ENCODE measurements at places on chromosomes 3 and 15.
A peak's percentile ranks its signal among the peaks of the same experiment; 100 is the strongest.

DNA sequence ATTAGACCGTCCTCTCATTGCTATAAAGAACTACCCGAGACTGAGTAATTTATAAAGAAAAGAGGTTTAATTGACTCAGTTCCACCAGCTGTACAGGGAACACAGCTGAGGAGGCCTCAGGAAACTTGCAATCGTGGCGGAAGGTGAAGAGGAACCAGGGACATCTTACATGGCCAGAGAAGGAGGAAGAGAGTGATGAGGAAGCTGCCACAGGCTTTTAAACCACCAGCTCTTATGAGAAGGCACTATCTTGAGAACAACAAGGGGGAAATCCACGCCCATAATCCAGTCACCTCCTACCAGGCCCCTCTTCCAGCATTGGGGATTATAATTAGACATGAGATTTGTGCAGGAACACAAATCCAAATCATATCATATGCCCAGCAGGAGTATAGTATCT lies 138.5 kb downstream of the ALCAM start:
- no peak for DNase-seq

DNA sequence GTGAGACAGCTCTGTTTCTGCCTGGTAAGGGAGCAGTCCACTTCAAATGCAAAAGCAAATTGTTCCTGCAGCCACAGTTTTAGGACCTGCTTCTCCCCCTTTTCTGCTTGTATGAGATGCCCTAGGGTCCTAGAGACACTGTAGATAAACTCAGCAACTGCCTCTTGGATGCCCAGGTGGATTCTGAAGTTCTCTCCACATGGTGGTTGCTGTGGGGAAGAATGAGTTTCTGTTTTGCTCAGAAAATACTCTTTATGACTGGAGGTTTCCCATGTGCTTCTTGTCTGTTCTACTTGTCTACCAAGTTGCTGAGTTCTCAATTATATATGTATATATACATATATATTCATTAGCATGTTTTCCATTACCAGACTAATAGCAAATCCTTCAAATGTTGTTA lies 5.6 kb upstream of the ZNF80 start:
- no peak for DNase-seq

GRCh38 chr3:147943265-147943945 lies 534.2 kb downstream of the ZIC1 start:
- peak; percentile 96 for DNase-seq

DNA sequence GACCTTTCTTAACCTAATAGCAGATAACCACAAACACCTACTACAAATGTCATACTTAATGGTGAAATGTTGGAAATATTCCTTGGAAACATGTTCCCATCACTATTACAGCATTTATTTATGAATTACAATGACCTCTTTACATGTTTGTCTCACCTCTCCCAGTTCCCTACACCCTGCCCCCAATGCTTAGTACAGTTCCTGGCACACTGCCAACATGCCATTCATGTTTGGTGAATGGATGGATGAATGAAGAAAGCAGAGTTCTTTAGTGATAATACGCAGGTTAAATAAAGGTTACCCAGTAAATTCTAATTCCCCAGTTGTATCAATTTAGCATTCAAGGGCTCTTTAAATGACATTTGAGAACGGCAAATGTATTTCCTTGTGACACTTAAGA lies 259.9 kb upstream of the ATP11B start:
- DNase-seq: no peak

GRCh38 chr3:168806871-168807270 lies 711.1 kb upstream of the GOLIM4 start:
- peak; percentile 12 for DNase-seq

- no peak for DNase-seq
These were observed 7.8 kb downstream of the DCBLD2 start for GRCh38 chr3:98893740-98894139.

DNA sequence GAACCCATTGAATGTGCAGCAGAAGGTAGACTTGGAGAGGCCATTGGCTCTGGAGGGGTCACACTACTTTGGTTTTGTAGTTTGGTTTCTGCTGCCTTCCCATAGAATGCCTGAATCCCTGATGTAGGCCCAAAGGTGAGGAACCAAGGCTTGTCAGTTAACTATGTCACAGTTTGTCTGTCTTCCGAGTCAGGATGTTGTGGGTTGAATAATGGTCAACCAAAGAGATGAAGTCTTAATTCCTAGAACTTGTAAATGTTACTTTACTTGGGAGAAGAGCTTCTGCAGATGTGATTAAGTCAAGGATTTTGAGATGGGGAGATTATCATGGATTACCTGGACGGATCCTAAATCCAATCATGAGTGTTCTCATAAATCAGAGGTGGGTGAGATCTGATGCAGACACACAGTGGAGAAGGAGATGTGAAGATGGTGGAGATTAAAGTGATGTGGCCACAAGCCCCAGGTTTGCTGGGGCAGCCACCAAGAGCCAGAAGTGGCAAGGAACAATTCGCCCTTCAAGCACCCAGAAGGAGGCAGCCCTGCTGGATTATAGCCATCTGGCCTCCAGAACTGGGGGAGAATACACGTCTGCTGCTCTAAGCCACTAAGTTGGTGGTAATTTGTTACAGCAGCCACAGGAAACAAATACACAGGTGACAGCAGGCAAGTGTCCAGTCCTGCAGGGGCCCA lies 2.3 kb upstream of the CCR8 start:
- no peak for DNase-seq

- no peak for DNase-seq
These were observed 65.6 kb upstream of the CADM2 start for GRCh38 chr3:84893211-84893610.

DNA sequence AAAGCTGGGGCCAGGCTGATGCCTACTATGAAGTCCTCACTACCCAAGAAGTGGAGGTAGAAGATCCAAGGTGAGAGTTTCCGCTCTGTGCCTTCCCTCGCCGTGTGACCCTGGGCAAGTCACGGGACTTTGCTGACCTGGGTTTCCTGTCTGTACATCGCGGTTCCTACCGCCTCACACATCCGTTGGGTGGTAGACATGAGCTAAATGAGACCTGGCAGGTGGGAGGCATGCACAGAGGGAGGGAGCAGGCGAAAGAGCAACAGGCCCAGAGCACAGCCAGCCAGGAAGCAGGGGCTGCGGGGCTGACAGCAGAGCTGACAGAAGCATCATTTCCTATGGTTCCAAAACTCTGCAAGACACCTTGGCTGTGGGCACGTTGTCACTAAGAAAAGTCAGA lies 157.3 kb upstream of the BHLHE40 start:
- no peak for DNase-seq

GRCh38 chr15:96312641-96313335 lies 17.7 kb upstream of the NR2F2 start:
- DNase-seq: no peak

DNA sequence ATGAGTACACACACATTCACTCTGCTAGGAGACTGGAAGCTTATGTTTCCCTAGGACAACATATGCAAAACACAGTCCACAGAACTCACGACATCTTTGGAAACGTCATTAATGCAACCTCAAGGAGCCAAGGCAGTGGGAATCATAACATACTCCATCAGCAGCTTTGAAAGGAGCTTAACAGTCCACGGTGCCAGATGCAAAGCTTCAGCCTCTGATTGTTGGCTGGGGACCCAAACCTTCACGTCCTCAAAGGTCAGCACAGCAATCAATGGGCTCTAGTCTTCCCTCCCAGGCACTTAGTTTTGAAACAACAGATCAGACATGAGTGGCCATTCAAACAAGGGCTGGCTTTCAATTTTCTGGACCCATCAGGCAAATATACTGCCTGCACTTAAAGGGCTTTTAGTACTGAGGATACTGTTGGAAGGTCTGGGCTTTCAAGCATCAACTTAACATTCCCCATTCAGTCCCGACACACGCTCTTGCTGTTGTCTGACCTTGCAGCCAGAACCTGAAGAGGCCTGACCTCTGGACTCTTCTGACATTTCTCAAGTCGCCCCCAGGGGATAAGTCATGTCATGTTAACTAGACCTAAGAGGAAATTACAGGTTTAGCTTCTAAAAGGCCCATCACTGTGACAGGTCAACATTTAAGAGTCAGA lies 223.0 kb downstream of the PDZRN3 start:
- no peak for DNase-seq

DNA sequence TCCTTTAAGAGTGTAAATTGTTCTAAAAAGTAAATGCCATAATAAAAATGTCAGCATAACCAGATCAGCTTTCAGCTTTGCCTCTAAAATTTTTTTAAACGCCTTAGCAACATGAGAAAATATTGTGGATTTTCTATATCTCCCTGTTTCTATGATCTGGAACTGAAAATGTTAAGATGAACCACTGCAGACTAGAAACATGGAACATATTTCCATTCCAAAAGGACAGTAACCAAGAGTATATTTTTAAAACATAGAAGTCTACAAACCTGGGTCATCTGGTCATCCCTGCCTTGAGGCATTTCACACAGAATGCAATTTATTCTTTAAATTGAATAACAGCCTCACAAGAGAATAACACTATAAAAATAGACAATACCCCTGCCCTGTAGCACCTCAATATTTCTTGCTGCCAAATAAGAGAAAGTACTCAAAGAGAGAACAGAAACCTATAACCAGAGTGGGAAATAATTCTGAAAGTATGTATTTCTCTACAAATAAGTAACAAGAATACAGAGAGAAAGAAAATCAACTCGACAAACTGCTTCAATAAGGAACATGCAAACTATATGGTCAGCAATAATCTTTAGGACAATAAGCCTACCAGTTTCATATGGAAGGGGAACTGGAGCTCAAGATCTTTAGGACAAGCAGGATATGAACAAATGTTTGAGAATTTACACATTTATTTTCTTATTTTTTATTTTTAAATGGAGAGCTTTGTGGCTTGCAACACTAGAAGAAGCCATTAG lies 949.0 kb downstream of the EPHA3 start:
- no peak for DNase-seq

DNA sequence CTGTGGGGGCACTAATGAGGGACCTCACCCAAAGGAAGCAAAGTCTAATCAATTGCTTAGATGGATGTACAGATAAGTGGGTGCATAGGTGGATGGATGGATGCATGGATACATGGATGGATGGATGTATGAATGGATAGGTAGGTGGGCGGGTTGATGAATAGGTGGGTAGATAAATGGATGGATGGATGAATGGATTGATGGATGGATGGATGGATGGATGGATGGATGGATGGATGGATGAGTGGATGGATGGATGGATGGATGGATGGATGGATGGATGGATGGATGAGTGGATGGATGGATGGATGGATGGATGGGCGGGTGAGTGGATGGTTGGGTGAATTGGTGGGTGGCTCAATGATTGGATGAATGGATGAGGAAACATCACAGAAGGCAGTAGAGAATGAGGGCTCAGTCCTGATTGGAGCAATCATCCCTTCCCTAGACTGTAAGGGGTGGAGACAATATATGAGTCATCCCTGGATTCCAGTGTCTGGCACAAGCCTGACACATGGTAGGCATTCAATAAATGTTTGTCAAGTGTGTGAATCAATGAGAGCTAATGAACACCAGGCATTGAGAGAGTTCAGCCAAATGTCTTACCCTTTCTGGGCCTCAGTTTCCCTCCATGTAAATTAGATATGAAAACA lies 40.4 kb upstream of the PXYLP1 start:
- peak; percentile 42 for DNase-seq

DNA sequence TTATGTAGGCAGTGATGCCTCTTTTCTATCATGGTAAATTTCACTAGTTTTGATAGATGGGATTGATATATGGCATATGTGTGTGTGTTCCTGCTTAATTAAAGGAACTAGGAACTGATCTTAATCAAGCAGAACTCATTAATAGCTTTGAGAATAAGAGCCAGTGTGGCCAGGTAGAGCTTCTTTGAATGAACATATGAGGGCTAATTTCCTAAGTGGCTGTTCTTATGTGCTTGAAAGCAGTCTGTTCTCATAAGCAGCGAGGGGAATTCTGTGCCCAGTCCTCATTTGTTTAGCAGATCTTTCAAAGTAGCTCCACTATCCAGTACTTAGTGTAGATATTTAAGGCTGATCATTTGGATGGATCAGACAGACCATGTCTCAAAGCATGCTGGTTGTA lies 164.2 kb downstream of the GABRG3 start:
- DNase-seq: no peak

DNA sequence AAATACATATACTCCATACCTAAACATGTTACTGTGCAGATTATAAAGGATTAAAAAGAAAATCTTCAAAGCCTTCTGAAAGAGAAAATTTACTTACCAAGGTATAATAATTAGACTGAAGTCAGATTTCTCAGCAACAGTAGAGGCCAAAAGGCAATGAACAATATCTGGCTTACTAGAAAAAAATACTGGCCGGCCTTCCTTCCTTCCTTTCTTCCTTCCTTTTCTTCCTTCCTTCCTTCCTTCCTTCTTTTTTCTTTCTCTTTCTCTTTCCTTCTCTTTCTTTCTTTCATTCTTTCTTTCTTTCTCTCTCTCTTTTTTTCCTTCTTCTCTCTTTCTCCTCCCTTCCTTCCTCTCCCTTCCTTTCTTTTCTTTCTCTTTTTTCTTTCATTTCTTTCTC lies 209.6 kb downstream of the KCNH8 start:
- no peak for DNase-seq

DNA sequence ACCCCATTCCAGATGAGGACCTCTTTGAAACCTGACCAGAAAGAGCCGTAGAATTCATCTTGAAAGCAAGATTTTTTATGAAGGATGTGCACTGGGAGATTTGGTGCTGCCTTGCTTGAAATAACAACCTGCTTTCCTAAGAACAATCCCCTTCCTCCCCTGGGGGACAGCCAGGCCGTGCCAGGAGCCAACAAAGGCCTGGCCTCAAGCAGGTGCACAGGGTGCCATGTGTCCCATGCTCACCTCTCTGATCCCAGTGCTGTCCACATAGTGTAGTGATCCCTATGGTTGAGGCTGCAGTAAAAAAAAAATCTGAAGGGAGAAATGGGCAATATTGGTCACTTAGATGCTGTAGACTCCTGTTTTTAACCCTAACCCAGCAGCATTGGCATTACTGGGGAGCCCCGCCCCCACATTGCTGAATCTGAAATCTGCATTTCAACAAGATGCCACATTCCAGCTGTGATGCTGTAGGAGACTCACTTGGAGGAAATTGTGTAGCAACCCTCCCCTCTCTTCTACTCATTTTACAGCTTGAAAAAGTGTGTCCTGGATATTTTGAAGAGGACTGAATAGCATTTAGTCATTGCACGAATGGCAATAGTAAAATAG lies 171.2 kb downstream of the APBA2 start:
- no peak for DNase-seq

GRCh38 chr15:51580982-51581381 lies 41.6 kb downstream of the DMXL2 start:
- no peak for DNase-seq

DNA sequence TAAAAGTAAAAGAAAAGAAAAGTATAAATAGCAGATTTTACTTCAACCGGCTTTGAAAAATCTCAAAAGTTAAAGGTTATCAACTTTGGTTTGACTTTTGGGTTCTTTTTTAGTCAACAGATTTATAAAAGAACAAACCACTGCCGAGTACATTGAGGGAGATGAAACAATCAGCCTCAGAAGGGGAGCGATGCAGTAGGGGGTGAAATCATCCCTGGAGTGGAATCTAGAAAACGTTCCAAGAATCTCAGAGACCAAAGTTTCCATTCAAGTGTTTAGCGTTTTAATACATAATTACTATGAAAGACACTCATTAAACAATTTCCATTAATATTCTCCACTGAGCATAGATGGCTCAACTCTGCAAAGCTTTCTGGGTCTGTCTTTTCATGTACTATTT lies 745.5 kb downstream of the NR2F2 start:
- no peak for DNase-seq

- no peak for DNase-seq
These were observed 144.4 kb downstream of the GMNC start for GRCh38 chr3:190718097-190718496.

- no peak for DNase-seq
These were observed 25.6 kb downstream of the CEP19 start for GRCh38 chr3:196686436-196686835.

GRCh38 chr3:71318458-71318827 lies 265.1 kb downstream of the FOXP1 start:
- no peak for DNase-seq
